Ovary (tissue), 10 donors: ENCODE measurements at places on chromosomes 7 and 10. TPM values are rescaled to one million over a fixed set of nuclear protein-coding genes. Genes with fewer than 3 reads are reported as not detected.

The PIP gene
- not detected for polyA plus RNA-seq

The BAIAP2L1 gene
- 7.1 TPM for polyA plus RNA-seq

The CPA2 gene
- not detected for polyA plus RNA-seq

The RAPGEF5 gene
- 7.8 TPM for polyA plus RNA-seq

The SH2D4B gene
- 0.10 TPM for polyA plus RNA-seq
